NB4 (cell line): ENCODE measurements at places on chromosomes 3 and 15.

GRCh38 chr15:77406846-77407245, 13.1 kb downstream of the PEAK1 start:
- DNase-seq = no peak

DNA sequence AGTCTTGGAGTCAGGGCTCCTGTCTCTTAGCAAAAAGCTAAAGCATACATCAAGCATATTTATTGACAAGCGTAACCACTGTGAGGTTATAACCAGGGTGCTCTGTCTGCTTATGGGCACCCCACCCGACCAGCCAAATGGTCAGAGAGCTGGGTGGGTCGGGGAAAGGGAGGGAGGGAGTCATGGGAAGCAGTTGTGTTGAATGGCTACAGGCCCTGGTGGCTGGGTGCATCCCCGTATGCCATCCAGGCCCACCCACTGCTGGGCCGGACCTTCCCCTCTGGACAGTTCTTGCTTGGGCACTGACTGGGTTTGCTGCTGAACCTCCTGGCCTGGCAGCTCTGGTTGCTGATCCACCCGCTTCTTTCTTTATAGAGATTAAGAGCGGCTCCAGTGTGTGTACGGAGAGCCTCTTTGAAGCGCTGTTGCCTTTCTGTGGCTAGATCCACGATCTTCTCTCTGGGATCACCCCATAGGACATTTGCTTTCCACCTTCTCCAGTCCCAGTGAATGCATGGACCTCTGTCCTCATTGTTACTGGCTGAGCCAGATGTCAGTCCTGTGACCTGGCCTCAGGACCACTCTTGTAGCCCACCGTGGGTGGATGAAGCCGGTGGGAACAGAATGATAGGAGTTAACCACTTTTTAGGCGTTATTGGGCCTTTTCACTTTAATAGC, 59.6 kb downstream of the SMAD3 start:
- DNase-seq = no peak

DNA sequence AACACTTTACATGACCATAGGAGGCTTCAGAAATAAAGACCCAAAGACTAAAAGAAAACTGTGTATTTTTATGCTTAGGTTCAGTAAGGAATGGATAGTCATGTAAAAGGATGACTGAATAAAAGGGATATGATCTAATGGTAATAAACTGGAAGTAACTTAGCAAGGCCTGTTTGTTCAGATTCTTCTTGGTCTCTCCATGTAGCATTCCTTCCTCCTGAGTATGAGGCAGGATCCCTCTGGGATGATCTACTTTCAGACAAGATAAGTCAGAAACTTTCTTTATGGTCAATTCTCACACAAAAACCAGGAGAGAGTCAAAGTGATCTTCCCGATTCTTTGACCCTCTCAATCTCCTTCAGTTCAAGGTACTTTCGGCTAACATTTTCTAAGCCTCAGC, 340.8 kb upstream of the DCBLD2 start:
- DNase-seq = no peak

DNA sequence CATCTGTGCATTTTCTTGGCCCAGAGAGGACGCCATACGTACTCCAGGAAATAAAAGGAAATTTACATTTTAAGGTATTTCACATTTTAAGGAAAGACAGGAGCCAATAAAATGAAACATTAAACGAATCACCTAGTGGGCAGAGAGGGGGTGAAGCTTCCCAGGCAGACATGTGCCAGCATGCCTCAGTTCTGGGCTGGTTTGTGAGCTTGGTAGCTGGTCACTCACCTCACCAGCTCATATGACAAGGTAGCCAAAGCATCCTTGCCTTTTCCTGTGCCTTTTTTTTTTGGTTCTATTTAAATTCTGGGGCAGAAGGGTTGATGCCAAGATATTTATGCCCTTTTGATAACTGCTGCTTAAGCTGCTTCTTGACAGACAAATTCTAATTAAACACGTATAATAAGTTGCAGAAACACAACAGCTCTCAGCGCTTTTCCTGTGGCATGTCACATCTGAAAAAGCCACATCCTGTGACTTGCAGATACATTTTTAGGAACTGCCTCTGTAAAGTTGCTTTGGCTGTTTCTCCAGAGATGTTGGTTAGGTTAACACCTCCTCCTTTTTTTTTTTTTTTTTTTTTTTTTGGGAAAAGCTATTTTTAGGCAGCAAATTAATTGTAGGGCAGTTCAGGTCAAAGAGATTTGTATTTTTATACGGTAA, 218.6 kb downstream of the PDCD6IP start:
- peak; percentile 56 for DNase-seq

DNA sequence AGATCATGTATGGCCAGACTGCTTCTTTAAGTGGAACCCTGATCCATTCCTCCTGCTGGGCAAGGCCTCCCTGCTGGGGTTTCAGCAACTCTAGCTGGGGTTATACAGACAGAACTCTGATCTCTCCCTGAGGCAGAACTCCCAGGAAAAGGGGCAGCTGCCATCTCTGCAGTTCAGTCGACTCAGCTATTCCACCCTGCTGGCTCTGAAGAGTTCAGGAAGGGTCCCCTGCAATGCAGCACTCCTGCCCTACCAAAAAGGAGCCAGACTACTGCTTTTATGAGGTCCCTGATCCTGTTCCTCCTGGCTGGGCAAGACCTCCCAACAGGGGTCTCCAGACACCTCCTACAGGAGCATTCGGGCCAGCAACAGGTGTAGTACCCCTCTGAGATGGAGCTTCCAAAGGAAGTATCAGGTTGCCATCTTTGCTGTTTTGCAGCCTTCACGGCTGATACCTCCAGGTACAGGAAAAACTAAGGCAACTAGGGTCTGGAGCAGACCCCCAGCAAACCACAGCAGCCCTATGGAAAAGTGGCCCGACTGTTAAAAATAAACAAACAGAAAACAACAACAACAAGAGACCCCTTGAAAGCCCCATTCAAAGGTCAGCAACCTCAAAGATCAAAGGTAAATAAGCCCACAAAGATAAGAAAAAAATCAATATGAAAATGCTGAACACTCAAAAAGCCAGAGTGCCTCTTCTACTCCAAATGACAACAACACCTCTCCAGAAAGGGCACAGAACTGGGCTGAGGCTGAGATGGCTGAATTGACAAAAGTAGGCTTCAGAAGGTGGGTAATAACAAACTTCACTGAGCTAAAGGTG, 14.2 kb upstream of the CP start:
- no peak for DNase-seq

GRCh38 chr3:187833799-187834578, 88.7 kb upstream of the BCL6 start:
- no peak for DNase-seq

DNA sequence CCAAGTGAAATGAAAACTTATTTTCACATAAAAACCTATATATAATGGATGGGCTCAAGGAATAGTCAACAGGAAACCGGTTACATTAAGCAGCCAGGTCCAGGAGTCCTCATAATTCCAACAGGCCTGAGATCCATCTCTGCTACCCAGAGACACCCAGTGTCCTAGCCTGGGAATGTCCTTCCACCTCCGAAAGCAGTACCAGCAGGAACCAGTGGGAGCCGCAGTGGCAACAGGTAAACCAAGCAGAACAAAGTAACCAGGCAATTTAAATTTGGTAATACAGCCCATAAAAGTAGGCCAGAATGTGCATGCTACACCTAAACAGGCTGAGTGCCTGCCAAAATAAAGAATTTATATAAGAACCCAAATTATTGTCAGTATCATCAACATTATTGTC, 195.6 kb downstream of the ZBBX start:
- DNase-seq = no peak

GRCh38 chr3:30368978-30369377, 237.4 kb upstream of the TGFBR2 start:
- DNase-seq = no peak

DNA sequence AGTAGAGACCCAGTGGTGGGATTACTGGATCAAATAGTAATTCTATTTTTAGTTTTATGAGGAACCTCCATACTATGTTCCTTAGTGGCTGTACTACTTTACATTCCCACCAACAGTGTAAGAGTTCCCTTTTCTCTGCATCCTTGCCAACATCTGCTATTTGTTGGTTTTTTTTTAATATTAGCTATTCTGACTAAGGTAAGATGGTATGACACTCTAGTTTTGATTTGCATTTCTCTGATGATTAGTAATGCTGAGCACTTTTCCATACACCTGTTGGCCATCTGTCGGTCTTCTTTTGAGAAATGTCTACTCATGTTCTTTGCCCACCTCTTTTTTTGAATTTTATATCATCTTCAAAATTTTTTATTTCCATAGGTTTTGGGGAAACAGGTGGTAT, 34.2 kb upstream of the RAP2B start:
- DNase-seq = no peak

DNA sequence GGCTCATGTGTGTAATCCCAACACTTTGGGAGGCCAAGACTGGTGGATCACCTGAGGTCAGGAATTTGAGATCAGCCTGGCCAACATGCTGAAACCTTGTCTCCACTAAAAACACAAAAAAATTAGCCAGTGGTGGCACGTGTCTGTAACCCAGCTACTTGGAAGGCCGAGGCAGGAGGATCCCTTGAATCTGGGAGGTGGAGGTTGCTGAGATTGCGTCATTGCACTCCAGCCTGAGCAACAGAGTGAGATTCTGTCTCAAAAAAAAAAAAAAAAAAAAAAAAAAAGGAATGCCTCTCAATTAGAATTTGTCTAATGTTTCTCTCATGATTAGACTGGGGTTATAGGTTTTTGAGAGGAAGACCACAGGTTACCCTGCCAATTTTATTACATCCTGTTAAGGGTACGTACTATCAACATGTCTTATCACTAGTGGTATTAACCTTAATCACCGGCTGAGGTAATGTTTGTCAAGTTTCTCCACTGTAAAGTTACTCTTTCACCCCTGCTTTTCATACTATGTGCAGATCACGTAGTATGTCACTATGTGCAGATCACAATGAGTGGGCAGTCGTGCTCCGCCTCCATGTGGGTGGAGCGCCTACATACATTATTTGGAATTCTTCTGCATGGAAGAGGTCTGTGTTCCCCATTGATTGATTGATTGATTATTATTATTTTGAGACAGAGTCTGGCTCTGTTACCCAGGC, 6.2 kb upstream of the RPAP1 start:
- DNase-seq = no peak

DNA sequence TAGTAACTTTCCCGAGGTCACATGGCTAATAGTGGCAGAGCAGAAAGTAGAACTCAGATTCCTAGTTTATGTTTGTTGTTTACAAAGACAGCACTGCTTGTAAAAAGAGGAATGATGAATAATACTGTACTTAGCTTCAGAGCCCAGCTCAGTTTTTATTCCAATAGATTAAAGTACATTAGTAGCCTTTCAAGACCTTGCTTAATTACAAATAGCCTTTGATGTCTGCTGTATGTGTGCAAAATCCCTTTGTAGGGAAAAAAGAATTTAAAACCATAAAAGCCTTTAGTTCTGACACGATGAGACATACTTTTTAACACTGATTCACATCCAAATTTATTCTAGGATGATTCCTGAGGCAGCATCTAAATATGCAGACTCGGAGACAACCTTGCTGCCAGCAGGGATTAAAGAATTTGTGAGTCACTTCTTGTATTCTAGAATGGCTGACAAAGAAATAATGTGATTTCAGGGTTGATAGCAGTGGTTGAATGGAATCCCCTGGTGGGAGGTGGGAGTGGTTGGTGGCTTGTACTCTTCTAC, 324.2 kb upstream of the TGFBR2 start:
- DNase-seq = no peak

- DNase-seq = peak; percentile 33
Observed at GRCh38 chr3:182925330-182925943, 54.9 kb downstream of the DCUN1D1 start.

GRCh38 chr3:95438274-95438673, 1375.4 kb downstream of the NSUN3 start:
- DNase-seq = no peak

DNA sequence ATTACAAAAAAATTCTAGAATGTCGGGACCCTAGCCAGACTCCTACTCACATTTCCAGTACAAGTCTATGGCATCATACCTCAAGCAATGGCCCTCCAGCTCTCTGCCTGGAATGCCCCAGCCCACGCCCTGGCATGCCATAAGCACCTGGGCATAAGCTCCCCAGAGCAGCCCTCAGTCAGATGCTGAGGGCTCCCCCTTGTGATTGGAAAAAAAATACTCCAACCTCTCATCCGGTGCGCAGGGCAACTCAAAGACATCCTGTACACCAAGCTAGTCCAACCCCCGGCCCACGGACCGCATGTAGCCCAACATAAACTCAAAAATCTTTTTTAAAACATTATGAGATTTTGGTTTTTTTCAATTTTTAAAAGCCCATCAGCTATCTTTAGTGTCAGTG, 115.4 kb downstream of the NEK10 start:
- peak; percentile 49 for DNase-seq

- no peak for DNase-seq
Observed at GRCh38 chr3:39766433-39766832, 43.0 kb upstream of the MYRIP start.

DNA sequence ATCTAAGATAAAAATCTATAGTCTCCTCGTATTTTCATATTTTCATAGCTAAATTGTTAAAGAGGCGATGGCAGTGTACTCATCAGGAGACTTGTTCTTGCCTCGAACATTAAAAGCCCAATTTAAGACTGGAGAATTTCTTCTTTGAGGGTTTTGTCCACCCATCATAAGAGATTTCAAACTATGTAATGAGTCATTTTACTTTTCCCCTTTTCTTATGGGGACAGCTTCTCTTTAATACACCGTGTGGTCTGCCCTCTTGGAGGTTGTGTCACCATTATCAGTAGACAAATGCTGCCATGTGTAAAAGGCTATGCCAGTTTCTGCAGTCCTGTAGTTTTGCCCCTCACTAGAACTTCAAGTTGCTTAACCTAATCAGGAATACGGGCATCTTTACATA, 16.9 kb downstream of the TGFBR2 start:
- DNase-seq = no peak

GRCh38 chr3:114929971-114930732, 216.9 kb downstream of the ZBTB20 start:
- DNase-seq = no peak

DNA sequence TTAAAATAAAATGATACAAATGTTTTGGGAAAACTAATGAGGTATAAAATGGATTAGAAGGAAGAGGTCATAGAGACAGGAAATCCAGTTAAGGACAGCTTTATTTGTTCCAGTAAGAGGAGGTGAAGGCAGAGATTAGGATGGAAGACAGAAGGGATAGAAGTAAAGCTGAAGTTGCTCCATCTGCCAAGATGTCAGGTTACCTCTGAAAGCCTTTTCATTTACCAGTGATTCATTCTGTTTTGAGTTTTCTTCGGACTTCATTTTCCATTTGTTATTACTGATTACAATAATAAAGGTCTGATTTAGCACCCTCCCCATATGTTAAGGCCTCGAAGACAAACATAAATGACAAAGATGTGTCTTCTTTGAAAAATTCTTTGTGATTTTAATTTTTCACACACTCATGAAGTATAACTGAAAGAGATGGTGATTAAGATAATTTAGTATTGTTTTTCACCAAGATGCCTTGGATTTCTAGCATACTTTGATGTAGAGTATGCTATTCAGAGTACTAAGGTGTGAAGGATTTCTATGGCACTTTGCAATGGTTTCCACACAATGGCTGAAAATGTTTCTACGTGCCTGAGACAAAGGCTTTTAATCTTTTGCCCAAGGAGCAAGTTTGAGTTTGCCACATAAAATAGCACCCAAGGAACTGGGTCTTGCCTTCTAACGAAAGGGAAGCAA, 75.4 kb upstream of the PLAAT1 start:
- DNase-seq = no peak
